CD4-positive, alpha-beta T cell treated with Interleukin-12 subunit alpha and Interleukin-12 subunit beta, for 1 hour (primary cell): ENCODE measurements at places on chromosomes 5 and 9.

DNA sequence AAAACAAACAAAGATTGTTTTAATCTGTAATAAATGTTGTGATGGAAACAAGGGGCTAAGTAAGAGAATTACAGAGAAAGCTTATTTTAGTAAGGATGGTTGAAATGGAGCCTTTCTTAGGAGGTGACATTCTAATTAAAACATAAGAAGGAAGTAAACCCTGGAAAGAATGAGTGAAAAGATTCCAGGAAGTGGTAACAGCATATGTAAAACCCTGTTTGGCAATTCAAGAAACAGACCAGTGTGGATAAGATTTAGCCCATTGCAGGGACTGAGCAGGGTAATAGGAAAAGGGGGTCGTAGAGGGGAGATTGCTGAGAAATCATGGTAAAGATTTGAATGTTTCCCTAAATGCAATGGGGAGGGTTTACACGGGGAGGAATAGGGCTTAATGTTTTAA, 21.6 kb upstream of the PIP5K1B start:
- no peak for DNase-seq

DNA sequence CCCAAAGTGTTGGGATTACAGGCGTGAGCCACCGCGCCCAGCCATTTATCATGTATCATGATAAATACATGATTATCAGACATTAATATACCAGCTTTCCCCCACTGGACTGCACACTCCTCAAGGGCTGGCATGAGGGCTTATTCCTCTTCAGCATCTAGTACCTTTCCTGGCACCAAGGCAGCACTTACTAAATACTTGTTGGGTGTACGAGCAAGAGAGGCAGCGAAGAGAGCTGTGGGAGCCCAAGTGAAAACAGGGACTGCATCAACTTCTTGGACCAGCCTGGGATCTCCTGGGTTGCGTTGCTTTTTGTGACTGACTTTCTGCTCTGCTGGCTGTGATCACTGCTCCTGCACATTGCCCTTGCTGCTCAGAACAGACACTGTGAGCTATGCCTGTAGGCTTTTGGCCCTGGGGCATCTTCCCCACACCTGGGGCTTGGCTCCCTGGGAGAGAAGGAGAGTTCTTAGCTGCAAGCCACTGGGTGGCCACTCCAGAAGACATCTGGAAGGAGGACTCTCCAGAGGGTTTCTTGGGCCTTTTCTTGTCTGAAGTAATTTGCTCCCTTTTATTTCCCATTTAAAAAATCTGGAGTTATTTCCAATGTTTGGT, 224.3 kb downstream of the NR3C1 start:
- DNase-seq, result no peak

GRCh38 chr5:132454361-132454760, 36.2 kb downstream of the IRF1 start:
- DNase-seq, result no peak

GRCh38 chr9:93303806-93304573, 120.1 kb downstream of the WNK2 start:
- DNase-seq, result no peak

GRCh38 chr9:19922476-19923118, 133.8 kb upstream of the SLC24A2 start:
- DNase-seq, result no peak

GRCh38 chr5:159825551-159826051, 90.7 kb upstream of the ADRA1B start:
- no peak for DNase-seq

GRCh38 chr9:125655691-125656410, 51.2 kb downstream of the MAPKAP1 start:
- DNase-seq, result no peak

DNA sequence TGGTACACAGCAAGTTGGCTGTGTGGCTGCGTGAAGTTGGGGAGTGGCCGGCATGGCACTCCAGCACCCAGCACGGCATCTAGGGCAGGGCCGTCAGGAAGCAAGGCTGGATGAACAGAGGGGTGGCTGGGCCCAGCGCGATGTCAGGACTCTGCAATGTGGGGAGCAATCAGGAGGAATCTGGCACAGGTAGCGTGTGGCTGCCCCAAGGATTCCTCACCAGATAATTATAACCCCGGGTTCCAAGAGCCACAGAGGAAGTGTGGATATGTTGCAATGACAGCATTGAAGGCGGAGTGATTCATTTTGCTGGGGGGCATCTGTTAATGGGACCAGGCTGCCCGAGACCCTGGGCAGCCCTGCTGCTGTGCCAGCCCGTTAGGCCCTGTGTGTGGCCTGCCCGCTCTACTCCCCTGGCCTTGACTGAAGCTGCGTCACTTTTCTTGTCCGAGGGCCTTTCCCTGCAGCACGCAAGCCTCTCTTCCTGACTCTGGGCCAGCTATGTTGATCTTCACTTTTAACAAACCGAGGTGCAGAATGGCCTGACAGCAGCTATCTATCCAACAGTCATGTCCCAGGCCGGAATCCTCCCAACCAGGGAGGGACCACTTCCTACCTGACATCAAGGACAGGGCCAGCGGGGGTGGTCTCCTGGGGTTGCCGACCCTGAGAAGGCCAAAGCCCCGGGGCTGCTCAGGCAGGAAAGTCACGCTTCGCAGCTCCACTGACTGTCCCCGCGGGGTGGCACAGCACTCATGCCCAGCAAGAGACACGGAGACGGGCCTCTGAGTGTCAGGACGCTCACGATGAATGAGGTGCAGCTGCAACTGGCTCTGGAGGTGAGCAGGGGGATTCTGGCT, 118.0 kb upstream of the PHYKPL start:
- no peak for DNase-seq

- no peak for DNase-seq
These were observed 1045.7 kb upstream of the CDH9 start for GRCh38 chr5:28084069-28084468.

GRCh38 chr5:9438596-9439354, 107.1 kb downstream of the SEMA5A start:
- DNase-seq, result no peak

- DNase-seq, result no peak
These were observed 75.7 kb upstream of the FBXW11 start for GRCh38 chr5:172082180-172082579.

DNA sequence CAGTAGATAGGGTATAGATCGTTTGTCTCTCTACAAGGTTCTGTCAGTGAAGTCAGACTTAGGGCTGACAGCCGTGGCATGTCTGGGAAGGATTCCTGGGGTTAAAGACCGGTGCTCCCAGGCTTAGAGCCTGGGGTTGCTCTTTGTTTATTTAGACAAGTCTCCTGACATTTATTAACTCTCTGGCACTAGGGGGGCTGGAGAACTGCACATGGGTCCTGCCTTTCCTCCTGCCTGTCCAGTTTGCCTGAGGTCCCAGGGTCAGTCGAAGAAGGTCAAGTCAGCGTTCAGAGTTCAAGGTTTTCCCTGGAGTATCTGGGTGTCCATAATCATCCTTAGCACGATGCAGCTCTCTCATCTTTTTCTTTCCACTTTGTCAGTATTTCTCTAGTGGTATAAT, 5.6 kb downstream of the EGFLAM start:
- DNase-seq, result no peak

DNA sequence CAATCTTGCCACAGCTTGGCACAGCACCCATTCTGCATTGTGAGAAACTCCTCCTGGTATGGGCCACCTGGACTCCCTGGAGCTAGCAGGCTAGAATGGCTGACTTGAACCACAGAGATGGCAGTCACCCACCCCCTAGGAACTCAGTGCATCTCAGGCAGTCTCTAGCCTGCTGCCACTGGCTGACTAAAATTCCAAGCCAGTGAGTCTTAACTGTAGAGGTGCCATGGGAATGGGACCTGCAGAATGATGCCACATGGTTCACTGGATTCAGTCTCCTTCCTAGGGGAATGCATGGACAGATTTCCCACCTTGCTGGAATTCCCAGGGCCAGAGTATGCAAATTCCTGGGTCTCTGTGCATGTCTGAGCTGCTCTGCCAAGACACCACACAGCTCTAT, 382.9 kb downstream of the MAN2A1 start:
- no peak for DNase-seq
